ENCODE measurements at places on chromosomes 7 and 10.

GRCh38 chr7:47093320-47094234, 488.3 kb downstream of the TNS3 start:
- no peak for DNase-seq

DNA sequence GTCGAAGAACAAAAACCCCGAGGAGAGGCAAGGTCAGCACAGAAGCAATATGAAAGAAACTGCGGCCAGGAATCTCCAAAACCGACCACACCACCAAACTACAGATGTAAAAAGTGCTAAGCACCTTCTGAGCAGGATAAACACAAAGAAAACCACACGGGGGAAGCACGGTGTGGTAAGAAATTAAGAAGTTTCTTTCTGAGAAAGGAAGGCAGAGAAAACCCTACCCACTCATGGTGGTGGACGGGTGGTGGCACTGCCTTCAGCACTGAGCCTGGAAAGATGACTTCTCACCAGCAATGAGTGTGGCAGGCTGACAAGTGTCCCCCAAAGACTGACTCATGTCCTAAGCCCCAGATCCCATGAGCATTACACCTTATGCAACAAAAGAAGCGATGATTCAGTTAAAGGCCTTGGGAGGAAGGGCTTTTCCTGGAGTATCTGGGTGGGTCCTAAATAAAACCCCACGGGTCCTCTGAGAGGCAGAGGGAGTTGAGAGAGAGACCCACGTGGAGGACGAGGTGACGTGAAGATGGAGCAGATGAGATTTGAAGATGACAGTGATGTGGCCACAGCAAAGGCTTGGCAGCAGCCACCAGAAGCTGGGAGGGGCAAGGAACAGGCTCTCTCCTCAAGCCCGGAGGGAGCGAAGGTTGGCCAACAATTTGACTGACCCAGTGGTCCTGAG, 124.9 kb downstream of the DLG5 start:
- DNase-seq, result no peak

DNA sequence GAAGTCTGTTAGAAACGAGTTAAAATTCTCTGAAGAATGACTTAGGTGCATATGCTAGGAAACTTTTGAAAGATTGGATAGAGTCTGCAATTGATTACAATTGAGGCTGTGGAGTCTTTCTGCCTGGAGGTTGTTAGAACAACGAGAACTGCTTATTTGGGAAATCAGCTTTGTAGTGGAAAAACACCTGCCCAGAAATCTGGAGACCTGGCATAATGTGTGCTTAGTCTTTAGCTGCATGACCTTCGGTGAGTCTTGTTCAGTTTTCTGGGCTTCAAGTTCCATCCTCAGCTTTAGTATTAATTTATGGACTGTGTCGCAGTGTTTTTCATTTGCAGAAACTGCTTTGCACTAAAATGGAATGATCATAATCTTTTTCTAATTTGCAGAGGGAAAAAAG, 31.7 kb downstream of the CCNY start:
- no peak for DNase-seq

GRCh38 chr10:13971601-13972475, 358.9 kb downstream of the FRMD4A start:
- DNase-seq, result peak; percentile 6

- DNase-seq, result peak; percentile 60
Measured at GRCh38 chr7:45086331-45087065, 2.3 kb downstream of the NACAD start.

GRCh38 chr10:42937048-42937447, 139.8 kb upstream of the RET start:
- DNase-seq, result no peak

DNA sequence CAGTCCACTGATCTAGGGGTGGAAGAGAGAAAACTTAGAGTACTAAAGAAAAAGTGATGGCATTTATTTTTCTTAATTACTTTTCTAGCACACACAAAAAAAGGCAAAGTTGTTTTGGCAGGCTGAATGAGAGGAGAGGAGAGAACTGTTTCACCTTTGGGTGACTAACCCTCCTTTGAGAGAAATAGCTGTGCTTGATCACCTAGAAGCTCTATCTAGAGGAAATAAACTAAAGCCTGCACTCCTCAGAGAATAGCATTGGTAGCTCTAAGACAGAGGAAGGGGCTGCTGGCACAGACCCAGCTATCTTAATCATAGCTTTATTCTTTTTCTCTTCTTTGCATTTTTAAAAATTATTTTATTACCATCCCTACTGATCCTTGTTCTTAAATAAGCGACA, 6.3 kb downstream of the TMEM243 start:
- DNase-seq, result no peak

DNA sequence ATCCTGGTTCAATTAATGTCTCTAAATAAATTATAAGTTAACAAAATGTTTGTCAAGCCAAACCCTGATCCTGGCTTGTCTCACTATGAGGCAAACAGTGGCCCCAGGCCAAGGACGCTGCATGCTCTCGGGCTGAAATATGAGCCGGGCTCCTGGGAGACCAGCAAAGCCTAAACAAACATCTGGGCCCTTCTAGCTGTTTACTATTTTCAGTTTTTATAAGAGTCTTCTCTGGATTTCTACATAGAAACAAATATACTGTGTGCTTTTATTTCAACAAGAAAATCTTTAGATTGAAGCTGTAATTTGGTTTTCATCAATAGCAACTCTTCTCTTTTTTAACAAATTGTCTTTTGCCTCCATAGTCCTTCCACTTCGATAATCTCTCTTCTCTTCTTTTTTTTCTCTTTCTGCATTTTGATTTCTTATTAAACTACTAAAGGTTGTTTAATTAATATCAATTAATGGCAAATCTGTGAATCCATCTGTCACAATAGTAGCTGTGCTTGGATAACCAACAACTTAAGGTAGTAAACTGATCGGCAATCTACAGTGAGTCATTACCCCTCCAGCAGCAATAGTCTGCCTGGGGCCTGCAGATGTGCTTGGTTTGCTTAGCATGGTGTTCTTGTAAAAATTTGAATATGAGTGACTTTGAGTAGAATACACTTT, 83.3 kb upstream of the DNAJC1 start:
- peak; percentile 15 for DNase-seq

GRCh38 chr7:142603870-142604448, 145.3 kb upstream of the PRSS1 start:
- DNase-seq, result no peak

- DNase-seq, result no peak
Measured at GRCh38 chr7:114082642-114083165, 163.9 kb upstream of the PPP1R3A start.

- DNase-seq, result peak; percentile 79
Measured at GRCh38 chr7:100896732-100897608, 1.3 kb upstream of the ACHE start.
